ENCODE measurements at places on chromosomes 6 and 20.

DNA sequence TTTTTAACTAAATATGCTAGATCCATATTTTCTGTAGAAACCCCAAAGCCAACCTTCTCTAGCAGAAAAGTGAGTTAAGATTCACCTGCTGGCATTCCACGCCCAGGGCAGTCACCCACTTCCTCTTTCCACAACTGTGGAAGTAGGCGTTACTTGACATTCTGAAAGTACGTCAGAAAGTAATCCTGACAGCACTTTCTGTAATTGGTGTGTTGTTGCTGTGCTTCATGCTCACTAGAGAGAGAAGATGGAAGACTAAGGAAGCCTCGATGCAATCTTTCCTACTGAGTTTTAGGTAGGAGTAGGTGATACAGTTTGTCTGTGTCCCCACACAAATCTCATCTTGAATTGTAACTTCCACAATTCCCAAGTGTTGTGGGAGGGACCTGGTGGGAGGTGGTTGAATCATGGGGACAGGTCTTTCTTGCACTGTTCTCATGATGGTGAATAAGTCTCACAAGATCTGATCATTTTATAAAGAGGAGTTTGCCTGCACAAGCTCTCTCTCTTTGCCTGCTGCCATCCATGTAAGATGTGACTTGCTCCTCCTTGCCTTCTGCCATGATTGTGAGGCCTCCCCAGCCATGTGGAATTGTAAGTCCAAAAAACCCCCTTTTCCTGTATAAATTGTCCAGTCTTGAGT, 101.1 kb downstream of the MAP3K7 start:
- no peak for DNase-seq

GRCh38 chr6:150118627-150119026, 24.2 kb upstream of the PPP1R14C start:
- DNase-seq: no peak

DNA sequence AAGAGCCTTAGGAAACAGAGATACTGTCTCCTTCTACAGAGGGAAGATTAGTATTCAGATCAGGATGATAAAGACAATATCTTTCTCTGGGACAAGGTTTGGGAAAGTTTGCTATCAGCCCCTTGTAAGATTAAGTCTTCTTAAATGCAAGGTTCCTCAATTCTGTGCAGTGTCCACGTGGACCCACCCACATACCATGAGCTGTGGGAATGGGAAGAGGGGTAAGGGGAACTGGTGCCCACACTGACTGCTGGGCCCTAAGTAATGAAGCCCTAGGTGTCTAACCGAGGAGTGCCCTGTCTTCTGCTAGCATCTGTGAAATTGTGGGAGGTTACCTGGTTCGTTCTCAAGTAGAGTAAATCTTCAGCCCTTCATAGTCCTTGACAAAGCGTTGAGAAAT, 5.8 kb upstream of the SSTR4 start:
- no peak for DNase-seq

DNA sequence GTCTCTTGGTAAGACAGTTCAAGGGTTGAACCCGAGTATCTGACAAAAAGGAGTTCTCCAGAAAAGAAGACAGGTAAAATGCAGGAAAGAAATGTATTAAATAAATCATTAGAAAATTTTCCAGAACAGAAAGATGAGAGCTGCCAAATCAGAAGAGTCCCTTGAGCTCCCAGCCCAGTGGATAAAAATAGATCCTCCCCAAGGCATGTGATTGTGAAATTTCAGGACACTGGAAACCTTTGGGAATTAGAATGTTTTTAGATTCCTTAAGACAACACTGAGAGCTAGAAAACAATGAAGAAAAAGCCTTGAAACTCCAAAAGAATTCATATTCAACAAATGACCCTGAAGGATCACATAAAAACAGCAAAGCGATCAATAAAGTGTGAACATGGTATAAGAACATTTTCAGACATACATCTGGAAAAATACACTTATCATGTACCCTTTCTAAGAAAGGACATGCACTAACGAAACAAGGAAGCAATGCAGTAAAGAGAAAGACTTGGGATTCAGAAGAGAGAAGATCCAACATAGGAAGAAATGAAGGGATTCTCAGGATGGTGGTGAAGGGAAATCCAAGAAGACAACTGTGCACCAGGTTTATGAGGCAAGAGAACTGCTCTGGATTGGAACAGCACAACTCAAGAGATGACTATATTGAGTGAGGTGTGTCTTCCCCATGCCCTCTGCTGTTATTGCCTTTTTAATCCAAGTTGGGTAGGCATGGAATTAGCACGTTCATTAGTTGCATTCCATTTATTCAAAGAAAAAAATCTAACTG, 390.4 kb downstream of the SYNE1 start:
- DNase-seq: no peak

DNA sequence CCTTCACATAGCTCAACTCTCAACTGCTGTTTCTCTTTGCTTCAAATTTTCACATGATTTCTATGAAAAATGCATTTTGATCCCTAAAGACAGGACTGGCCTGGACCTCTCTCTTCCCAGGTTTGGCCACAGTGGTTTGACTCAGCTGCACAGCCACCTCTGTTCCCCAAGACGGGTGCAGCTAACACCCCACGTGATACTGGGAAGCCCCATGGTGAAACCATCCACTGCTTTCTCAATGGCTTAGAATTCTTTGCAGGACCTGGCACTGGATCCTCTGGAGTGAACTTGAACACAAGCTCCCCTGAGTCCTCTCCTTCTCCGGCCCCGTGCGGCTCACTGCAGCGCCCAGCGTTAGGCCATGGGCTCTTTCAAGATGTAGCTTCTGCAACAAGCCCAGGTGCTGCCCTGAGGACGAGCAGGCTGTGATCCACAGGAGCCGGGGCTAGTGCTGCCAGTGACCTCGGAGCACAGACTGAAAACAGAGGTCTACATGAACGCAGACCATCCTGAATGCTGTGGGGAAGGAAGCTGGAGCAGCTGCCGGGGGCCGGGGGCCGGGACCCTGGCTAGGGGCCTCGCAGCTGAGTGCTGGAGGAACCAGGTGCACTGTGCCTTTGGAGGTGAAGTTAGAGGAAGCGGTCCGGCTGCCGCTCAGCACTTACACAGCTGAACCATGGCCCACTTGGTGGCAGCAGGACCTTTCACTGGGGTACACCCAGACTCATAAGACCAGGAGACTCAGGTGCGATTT, 58.8 kb upstream of the MPC1 start:
- DNase-seq: no peak

GRCh38 chr6:140872885-140873284, 1259.8 kb upstream of the GJE1 start:
- no peak for DNase-seq

GRCh38 chr6:8075185-8075584, 11.0 kb upstream of the BLOC1S5 start:
- DNase-seq: no peak

DNA sequence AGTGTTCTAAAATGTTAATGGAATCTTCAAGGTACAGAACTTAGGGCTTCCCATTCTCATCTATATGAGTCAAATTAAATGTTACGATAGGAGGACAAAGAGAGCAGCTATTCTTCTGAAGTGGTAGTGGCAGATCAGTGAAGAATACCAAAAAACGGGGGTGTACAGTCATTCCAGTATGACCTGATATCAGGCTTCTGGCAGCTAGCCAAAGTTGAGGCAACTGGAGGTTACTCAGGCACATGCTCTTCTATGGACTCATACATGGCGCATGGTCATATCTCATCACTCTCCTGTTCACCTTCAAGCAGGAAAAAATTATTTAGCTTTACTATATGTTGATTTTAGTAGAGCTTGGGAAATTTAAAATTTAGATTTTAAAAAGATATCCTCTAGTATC, 1608.8 kb downstream of the GRIK2 start:
- no peak for DNase-seq
